ENCODE measurements at places on chromosomes 16 and 17.

- no peak for DNase-seq
Measured at GRCh38 chr16:21167360-21167759, 8.9 kb downstream of the LDAF1 start.

DNA sequence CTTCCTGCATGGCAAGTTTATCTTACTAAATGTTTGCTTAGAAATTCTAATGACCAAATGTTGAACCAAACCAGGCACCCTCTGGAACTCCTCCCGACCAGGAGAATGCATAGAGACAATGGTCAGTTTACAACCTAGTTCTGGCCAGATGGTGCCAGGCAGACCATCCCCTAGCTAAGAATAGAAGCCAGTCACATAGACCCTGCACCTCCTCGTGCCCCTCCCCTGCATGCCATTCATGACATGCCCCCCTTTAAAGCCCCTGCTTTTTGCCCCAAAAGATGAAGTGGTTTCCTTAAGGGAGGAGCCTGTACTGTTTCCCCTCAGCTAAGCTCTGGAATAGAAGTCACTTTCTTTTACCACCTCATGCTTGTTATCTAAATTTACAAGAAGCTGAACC, 6.6 kb upstream of the CPHXL start:
- no peak for DNase-seq

- no peak for DNase-seq
Measured at GRCh38 chr16:87845213-87845612, 24.1 kb downstream of the SLC7A5 start.

DNA sequence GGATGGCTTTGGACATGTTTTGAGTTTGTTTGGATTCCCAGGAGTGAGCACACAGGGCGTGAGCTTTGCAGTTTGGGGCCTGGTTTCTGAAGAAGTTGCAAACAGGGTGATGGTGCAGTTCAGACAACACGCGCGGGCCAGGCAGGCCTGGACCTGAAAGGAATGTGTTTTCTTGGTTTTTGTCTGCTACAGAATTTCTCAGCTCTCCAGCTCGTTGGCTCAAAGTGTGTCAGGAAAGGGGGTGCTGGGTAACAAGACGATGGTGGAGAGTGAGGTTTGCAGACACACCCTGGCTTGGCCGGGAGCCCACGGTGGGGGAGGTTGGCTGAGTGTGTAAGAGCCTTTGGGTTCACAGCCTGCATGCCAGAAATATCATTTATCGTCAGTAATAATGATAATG, 82.3 kb downstream of the CMIP start:
- DNase-seq: no peak

- DNase-seq: no peak
Measured at GRCh38 chr16:73028721-73029361, 19.1 kb downstream of the ZFHX3 start.

- no peak for DNase-seq
Measured at GRCh38 chr16:24075931-24076716, 180.0 kb upstream of the CACNG3 start.

DNA sequence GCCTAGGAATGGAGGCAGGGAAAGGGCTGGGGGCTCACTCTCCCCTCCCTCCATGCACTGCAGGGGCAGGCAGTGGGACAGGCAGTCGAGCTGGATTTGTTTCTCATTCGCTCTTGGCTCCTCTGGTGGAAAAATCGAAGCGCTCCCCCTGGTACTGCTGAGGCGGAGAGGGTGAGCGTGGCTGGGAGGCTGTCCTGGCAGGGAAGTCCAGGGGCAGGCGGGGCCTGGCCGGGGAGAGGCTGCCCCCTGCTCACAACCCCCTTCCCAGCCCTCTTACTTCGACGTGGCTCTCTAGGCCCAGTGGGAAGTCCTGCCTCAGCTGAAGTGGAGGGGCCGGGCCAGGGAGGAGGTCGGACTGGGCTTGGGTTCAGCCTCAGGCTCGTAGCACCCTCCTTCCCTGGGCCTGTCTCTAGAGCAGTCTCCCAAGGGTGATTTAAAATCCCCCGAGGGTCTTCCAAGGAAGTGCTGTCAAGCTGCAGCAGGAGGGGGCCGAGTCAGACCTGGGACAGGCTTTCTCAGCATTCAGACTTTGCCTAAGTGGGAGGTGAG, 16.5 kb upstream of the TMEM92 start:
- no peak for DNase-seq

DNA sequence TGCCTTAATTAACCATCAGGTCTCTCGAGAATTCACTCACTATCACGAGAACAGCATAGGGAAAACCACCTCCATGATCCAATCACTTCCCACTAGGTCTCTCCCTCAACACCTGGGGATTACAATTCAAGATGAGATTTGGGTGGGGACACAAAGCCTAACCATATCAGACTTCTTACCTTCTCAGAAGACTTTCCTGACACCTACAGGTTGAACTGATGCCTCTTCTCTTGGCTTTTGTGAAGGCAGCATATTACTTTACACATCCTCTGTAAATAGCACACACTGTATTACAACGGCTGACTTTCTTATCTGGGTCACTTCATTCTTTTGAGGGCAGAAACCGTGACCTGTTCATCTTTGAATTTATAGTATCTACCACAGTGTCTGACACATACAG, 23.6 kb downstream of the BMERB1 start:
- no peak for DNase-seq

DNA sequence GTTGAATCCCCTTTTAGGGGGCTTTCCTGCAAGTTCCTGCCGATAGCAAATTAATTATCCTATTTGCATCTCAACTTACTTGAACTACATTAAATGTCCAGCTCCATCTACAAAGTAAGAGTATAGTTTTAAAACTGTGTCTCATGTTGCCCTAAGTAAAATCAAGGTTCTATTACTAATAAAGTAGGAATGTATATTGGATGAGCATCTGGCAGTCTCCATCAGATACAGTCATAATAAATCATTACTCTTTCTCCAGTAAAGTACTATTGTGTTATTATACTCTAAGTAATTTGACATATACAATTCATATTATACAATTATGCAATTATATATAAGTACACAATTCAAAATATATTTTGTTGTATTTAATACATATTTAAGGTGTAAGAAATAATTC, 249.3 kb downstream of the CEP112 start:
- DNase-seq: no peak

GRCh38 chr17:44920565-44920940, 5.3 kb upstream of the GFAP start:
- no peak for DNase-seq

DNA sequence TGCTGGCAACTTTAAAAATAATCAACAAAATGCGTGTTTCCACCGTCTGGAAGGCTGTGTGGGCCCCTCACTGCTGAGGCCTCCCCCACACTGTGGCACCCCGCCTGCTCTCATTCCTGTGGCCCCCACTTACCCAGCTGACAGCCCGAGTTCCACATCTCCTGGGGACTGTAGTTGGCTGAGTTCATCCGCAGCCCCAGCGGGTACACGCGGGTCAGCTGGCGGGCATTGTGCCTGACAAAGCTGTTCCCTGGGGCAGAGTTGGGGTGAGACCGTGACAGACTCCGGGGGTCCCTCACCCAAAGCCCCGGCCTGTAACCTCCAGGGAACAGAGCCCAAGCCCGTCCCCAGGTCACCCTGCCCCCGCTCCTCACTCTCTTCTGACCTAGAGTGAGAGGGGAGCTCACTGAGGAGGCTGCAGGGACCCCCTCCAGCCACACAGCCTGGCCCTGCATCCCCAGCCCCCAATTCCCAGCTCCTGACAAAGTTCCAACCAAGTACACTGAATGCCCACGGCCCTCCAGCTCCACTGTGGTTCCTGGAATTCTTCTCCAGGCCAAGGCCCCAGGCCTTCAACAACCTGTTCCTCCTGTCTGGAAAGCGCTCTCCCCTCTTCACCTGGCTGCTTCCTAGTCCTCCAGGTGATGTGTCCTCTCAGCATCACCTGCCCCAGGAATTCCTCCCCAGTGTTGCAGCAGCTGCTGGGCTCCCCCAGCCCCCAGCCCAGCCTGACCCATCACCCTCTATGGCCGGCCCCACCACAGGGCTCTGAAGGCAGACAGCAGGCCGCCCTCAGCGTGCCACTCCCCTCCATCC, 18.0 kb downstream of the PLCD3 start:
- no peak for DNase-seq

DNA sequence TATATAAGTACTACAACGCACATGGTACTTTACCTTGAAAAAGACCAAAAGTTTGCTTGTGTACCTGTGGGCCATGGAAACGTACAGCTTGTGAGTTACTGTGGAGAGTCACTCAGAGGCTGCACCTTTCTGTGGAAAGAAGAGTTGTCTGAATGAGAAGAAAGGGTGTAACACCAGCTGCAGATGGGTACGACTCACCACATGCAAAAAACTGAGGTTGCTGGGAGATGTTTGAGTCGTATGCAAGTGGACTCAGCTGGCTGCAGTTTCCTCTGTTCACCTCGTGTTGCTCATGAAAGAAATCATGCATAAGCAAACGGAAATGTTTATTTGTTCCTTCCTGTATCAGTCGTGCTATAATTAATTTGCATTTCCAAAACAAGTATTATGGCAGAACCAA, 22.4 kb upstream of the DYNLRB2 start:
- no peak for DNase-seq

DNA sequence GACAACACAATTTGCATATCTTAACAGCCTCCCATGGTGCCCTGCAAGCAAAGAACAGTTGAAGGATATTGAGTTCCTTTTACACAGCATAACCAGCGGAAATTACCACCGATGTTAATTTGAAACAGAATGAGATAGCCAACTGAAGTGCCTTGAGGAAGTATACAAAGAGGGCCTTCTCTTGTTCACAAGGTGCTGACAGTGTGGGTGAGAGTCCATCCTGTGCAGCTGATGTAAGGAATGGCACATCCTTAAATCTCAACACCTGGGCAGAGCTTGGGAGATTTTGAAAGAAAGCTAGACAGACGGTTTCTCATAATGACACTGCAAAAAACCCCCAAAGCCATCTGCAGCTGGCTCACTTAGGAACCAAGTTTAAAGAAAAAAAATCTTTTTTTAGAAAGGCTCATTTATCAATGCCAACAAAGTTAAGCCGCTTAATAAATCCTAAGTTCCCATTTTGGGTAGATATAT, 818.6 kb downstream of the KCNJ2 start:
- no peak for DNase-seq

DNA sequence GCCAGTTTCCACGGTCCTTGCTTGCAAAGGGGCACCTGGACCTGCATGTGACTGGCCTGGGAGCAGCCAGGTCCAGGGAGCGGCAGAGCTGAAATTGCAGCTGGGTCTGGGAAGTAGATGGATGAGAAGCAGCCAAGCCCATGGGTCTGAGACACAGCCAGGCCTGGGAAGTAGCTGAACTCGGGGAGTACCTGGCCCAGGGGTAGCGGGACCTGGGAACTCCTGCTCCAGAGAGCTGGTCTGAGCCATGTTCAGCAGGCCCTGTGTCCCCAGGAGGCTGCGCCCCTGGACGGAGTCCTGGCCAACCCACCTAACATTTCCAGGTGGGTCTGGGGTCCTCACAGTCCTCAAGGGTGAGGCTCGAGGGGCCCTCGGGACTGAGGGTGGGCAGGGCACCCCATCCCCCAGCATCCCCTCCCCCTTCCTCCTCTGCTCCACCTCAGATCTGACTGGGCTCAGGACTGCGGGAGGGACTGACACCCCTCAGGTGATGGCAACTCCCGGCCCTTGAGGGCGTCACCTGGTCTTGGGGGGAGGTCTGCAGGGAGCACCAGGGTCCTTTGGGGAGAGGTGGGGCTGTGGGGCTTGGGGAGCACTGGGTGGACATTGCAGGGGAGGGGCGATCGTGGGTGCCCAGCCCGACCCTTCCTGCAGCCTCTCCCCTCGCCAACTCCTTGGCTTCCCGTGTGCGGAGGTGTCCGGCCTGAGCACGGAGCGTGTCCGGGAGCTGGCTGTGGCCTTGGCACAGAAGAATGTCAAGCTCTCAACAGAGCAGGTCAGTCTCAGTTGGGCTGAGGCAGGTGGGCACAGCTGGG, 3.0 kb downstream of the MSLN start:
- DNase-seq: no peak

GRCh38 chr17:33273271-33273670, 19.8 kb downstream of the ASIC2 start:
- DNase-seq: no peak

GRCh38 chr16:71426880-71427615, 14.8 kb downstream of the TLE7 start:
- no peak for DNase-seq

Data from activated naive CD4-positive, alpha-beta T cell (primary cell).